ENCODE measurements at places on chromosomes 2 and 18.

DNA sequence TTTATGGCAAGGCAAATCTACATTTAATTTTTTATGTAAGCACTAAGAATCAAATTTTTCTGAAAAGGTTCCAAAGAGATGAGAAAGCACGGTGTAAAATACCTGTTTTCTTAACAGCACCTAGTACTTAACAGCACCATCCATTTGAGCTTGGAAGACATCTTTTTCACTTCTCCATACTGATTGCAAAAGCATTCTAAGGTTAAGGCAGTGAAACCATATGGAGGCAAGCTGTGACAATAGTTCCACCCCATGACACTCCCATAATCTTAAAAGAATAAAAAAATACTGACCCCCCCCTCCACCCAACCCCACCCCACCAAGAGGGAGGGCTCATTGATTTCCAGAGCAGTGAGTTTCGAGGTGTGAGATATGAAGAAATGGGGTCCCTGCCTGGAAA lies 60.6 kb downstream of the ZCCHC2 start:
- H3K27ac ChIP-seq = peak overlapping the region; percentile 96
- H3K27me3 ChIP-seq = no peaks in the 10 kb centered on the region
- no peak for DNase-seq
- H3K4me3 ChIP-seq = no peak overlapping the region
- peaks cover 6% of the 10 kb centered on the region for H3K36me3 ChIP-seq

GRCh38 chr18:41645589-41646360 lies 309.3 kb upstream of the PIK3C3 start:
- no peak overlapping the region for H3K27ac ChIP-seq
- no peaks in the 10 kb centered on the region for H3K36me3 ChIP-seq
- no peak overlapping the region for H3K4me3 ChIP-seq
- H3K27me3 ChIP-seq = no peaks in the 10 kb centered on the region
- no peaks in the 10 kb centered on the region for H3K4me1 ChIP-seq

DNA sequence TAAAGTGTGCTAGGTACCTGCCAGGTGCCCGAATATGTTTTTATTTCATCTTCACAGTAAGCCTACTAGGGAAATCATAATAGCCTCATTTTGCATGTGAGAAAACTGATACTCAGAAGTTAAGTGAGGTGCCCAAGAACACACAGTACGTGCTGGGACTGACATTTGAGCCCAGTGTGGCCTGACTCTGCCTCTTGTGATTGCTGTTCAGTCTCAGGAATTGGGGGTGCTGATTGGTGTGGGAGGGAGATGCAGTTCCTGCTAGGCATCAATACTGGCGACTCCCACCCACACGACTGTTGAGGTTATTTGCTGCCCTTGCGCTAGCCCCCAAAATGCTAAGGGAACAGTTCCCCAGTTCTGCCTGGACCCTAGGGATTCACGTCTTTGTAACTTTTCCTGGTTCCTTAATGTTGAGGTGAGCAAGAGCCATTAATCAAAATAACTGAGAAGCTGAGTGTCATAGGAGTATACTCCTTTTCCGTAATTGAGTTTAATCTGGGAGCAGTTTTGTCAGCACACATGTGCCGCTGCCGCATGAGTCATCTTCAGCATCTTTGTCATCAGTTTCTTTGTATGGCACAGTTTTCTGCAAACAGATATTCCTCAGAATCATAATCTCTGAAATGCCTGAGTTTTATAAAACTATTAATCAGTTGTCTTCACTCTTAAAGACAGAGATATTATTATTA lies 120.7 kb downstream of the NCK2 start:
- peaks cover 3% of the 10 kb centered on the region for H3K36me3 ChIP-seq
- H3K27ac ChIP-seq = peak overlapping the region; percentile 98
- no peaks in the 10 kb centered on the region for H3K27me3 ChIP-seq
- H3K4me3 ChIP-seq = peak overlapping the region; percentile 58
- H3K4me1 ChIP-seq = peaks cover 56% of the 10 kb centered on the region
- DNase-seq = no peak

DNA sequence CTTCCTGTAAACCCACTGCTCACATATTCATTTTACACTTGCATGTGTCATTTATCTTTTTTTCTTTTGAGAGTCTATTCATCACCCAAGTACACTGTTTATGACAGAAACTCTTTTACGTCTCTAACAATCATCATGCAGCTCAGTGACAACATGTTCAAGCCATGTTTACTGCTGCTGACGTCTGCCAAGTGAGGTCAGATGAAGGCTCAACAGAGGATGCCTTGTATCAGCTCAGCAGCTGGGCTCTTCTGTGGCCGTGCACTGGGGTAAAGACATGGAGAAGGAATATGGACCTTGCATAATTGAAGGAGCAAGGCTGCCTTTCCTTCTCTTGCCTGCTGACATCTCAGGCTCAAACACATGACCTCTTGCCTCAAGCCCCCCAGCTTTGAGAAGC lies 99.6 kb downstream of the ADD2 start:
- peaks cover 6% of the 10 kb centered on the region for H3K4me1 ChIP-seq
- no peak overlapping the region for H3K4me3 ChIP-seq
- peaks cover 4% of the 10 kb centered on the region for H3K36me3 ChIP-seq
- no peaks in the 10 kb centered on the region for H3K27me3 ChIP-seq
- DNase-seq = no peak

- no peak for DNase-seq
- H3K4me3 ChIP-seq = no peak overlapping the region
- H3K4me1 ChIP-seq = no peaks in the 10 kb centered on the region
- H3K27ac ChIP-seq = no peak overlapping the region
- H3K36me3 ChIP-seq = no peaks in the 10 kb centered on the region
- peaks cover 15% of the 10 kb centered on the region for H3K27me3 ChIP-seq
Observed at GRCh38 chr2:118721817-118722551, 125.5 kb downstream of the EN1 start.

- no peaks in the 10 kb centered on the region for H3K4me1 ChIP-seq
- peaks cover 2% of the 10 kb centered on the region for H3K36me3 ChIP-seq
- no peak for DNase-seq
- no peak overlapping the region for H3K4me3 ChIP-seq
- H3K27ac ChIP-seq = no peak overlapping the region
Observed at GRCh38 chr2:200128296-200128695, 172.9 kb downstream of the MAIP1 start.

- H3K27ac ChIP-seq = no peak overlapping the region
- H3K4me1 ChIP-seq = no peaks in the 10 kb centered on the region
- H3K27me3 ChIP-seq = no peaks in the 10 kb centered on the region
Observed at GRCh38 chr2:138215958-138216357, 251.7 kb downstream of the HNMT start.

GRCh38 chr18:58754544-58755068 lies 83.3 kb downstream of the MALT1 start:
- peak overlapping the region; percentile 60 for H3K27ac ChIP-seq
- peaks cover 23% of the 10 kb centered on the region for H3K4me1 ChIP-seq
- no peak overlapping the region for H3K4me3 ChIP-seq
- peaks cover 2% of the 10 kb centered on the region for H3K36me3 ChIP-seq
- DNase-seq = no peak
- no peaks in the 10 kb centered on the region for H3K27me3 ChIP-seq

- H3K27me3 ChIP-seq = no peaks in the 10 kb centered on the region
- peak overlapping the region; percentile 92 for H3K27ac ChIP-seq
- DNase-seq = no peak
- H3K4me3 ChIP-seq = peak overlapping the region; percentile 95
- H3K36me3 ChIP-seq = no peaks in the 10 kb centered on the region
- H3K4me1 ChIP-seq = peaks cover 23% of the 10 kb centered on the region
Observed at GRCh38 chr2:24076849-24077534, 866 bp upstream of the SF3B6 start.

GRCh38 chr18:23664674-23665073 lies 2.0 kb upstream of the ANKRD29 start:
- H3K4me3 ChIP-seq = no peak overlapping the region
- H3K27ac ChIP-seq = no peak overlapping the region
- DNase-seq = no peak
- peaks cover 24% of the 10 kb centered on the region for H3K27me3 ChIP-seq
- H3K4me1 ChIP-seq = peaks cover 23% of the 10 kb centered on the region
- H3K36me3 ChIP-seq = peaks cover 3% of the 10 kb centered on the region

DNA sequence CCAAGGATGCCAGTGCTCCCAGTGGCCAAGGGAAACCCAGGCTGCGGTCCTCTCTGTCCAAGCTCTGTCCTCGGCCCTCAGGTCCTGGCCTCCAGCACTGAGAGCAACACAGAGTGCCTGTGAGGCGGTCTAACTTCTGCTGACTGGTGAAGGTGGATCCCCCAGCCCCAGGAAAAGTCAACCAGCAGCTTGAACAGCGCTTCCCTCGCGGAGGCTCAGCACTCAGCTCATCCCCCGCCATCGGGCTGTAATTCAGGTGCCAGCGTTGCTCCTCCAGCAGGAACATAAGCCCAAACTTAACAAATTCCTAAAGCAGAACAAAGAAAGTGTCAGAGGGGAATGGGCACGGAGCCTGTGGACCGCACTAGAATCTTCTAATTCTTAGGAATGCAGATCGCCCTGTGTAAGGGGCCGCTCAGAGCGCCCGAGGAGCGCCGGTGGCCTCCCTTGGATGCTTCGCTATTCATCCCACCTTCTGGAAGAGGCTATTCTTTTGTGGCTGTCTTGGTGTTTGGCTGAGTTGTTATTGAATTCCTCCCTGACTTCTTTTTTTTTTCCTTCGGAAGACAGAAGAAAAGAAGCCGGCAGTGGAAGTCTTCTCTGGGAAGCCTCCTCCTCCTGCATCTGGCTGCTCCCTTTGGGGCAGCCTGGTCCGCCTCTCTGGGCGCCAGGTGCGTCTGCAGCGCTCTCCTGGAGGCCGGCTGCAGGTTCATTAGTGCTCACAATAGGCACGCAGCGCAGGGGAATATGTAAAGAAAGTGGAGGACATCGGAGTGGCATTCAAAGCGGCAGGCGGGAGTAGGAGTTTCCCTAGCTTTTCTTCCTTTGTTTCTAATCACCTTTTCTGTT lies 905.6 kb downstream of the TSN start:
- no peaks in the 10 kb centered on the region for H3K4me1 ChIP-seq
- DNase-seq = no peak
- no peaks in the 10 kb centered on the region for H3K36me3 ChIP-seq
- no peaks in the 10 kb centered on the region for H3K27me3 ChIP-seq
- H3K27ac ChIP-seq = no peak overlapping the region
- H3K4me3 ChIP-seq = no peak overlapping the region

DNA sequence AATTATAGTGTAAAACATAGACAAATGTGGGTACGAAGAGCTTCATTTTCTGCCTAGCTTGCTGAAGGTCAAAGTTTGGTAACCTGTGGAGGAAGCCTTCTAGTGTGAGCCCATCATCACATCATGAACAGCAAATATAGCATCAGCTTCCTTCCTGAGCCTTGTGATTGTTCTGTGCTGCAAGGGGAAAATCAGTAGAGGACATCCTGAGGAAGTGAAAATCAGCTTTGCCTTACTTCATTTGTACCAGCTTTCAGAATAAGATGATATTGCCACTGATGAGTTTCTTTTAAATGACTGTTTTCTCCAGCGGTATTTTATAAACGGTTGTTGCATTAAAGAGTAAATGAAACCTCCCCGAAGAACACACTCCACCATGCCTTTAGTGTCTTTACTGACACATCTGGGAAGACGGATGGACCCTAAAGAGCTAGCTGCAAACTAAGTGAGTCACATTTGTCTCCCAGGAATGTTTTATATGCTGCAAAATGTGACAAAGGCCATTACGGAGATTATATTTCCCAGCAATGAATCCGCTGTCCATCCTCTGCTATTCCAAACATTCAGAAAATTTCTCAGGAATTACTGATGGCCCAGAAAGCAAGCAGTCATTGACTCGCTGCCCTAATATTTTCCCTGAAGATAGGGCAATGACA lies 1272.8 kb downstream of the SUCLG1 start:
- no peak overlapping the region for H3K4me3 ChIP-seq
- H3K36me3 ChIP-seq = no peaks in the 10 kb centered on the region
- H3K27me3 ChIP-seq = no peaks in the 10 kb centered on the region
- no peaks in the 10 kb centered on the region for H3K4me1 ChIP-seq
- no peak for DNase-seq

DNA sequence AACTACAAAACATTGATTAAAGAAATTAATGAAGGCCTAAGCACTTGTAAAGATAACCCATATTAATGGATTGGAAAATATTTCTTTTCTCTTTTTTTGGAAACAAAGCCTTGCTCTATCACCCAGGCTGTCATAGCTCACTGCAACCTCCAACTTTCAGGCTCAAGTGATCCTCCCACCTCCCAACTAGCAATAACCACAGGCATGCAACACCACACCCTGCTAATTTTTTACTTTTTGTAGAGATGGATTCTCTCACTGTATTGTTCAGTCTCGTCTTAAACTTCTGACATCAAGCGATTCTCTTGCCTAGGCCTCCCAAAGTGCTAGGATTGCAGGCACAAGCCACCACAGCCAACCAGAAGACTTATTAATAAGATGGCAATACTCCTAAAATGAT lies 73.4 kb upstream of the NDUFV2 start:
- H3K4me1 ChIP-seq = peaks cover 4% of the 10 kb centered on the region
- H3K27ac ChIP-seq = no peak overlapping the region
- no peak for DNase-seq
- no peak overlapping the region for H3K4me3 ChIP-seq
- H3K27me3 ChIP-seq = peaks cover 12% of the 10 kb centered on the region
- peaks cover 2% of the 10 kb centered on the region for H3K36me3 ChIP-seq

DNA sequence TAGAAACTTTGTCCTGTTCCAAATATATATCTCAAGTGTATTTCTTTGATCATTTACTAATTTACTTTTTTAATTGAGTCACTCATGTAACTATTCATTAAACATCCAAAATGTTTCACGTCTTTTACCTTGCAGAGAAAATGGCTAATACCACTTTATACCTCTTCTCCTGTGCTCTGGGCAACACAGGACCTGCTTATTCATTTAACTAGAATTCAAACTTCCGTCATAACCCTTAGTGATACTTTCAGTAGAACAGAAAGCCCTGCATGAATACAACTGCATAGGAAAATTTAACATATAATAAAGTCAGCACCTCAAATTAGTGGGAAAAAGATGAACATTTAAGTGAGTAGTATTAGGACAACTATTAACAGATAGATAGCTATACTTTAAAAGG lies 205.2 kb downstream of the MREG start:
- H3K27ac ChIP-seq = no peak overlapping the region
- H3K36me3 ChIP-seq = no peaks in the 10 kb centered on the region
- no peak for DNase-seq
- peaks cover 4% of the 10 kb centered on the region for H3K27me3 ChIP-seq
- H3K4me1 ChIP-seq = peaks cover 12% of the 10 kb centered on the region

- no peak for DNase-seq
- H3K4me3 ChIP-seq = peak overlapping the region; percentile 9
- peaks cover 26% of the 10 kb centered on the region for H3K4me1 ChIP-seq
- peak overlapping the region; percentile 65 for H3K27ac ChIP-seq
- H3K27me3 ChIP-seq = no peaks in the 10 kb centered on the region
Observed at GRCh38 chr2:216216951-216217903, 108.1 kb downstream of the XRCC5 start.
